Fibroblast of the conjunctiva (primary cell): ENCODE measurements at places on chromosomes 3 and 15.
A peak's percentile ranks its signal among the peaks of the same experiment; 100 is the strongest.

DNA sequence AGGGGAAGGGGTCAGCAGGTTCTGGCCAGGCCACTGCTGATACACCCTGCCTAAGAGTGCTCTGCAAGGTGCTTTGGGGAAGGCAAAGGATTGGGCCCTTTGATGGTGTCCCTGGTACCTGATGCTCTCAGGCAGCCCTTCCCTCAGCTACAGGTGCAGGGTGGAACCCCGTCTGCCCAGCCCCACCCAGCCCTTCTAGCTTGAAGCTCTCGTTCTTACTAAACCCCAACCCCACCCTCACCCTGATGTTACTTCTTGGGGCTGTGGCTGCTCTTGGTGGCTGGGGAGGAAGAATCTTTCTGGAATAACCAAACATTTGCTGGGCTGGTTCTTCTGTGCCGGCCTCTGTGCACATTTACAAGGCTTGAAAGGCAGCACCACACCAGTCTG lies 6.4 kb downstream of the GNAI2 start:
- no peak for DNase-seq

GRCh38 chr3:193929373-193929772 lies 206.6 kb upstream of the HES1 start:
- DNase-seq = no peak

DNA sequence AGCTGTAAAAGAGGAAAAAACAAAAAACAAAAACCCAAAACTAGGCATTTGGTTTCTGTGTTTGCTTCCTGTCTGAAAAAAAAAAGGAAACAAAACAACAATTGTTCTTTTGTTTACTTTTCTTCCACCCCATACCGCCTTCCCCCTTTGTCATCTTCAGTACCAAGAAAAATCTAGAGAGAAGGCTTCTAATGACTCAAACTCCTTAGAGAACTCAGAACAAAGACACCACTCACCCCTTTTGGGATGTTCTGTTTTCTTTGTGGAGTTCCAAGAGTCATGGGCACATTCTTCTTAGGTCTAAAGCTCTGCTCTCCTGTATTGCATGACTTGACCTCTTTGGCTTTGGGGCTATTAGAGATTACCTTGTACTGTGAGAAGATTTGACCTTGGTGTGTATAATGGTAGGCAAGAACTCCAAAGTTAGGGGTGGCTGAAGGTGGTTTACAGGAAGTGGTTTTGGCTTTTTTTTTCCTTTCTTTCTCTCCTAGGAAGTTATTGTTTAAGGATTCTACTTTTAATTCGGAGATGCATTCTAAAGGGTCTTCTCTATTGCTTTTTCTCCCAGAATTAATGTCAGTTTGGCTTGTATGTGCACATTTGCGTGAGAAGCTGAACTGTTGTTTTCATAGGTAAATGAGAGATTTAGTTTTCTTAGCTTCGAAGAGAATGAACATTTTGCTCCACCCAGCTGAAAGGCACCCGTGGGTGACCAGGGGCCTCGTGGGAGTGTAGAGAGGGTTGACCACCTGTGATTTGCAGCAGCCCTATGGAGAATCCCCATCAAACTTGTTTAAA lies 39.5 kb upstream of the ZBTB20 start:
- no peak for DNase-seq

GRCh38 chr3:69343875-69344274 lies 42.0 kb downstream of the FRMD4B start:
- DNase-seq = no peak

- DNase-seq = no peak
Measured at GRCh38 chr3:157856078-157856939, 249.9 kb downstream of the SHOX2 start.

DNA sequence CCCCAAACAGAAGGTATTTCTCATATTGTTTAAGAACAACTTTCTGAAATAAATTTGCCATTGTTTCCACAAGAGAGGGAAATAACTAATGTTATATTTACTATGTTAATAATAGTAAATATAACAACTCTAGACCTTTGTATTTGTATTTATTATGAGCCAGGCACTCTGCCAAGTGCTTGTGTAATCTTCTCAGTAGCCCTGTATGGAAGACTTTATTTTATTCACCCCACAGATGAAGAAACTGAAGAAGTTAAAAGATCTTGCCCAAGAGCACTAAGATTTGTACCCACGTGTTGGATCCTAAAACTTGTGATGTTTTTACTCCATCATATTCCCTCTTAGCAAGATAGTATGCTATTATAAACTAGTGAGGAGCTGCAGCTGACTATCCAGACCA lies 12.0 kb upstream of the GNB4 start:
- DNase-seq = no peak

DNA sequence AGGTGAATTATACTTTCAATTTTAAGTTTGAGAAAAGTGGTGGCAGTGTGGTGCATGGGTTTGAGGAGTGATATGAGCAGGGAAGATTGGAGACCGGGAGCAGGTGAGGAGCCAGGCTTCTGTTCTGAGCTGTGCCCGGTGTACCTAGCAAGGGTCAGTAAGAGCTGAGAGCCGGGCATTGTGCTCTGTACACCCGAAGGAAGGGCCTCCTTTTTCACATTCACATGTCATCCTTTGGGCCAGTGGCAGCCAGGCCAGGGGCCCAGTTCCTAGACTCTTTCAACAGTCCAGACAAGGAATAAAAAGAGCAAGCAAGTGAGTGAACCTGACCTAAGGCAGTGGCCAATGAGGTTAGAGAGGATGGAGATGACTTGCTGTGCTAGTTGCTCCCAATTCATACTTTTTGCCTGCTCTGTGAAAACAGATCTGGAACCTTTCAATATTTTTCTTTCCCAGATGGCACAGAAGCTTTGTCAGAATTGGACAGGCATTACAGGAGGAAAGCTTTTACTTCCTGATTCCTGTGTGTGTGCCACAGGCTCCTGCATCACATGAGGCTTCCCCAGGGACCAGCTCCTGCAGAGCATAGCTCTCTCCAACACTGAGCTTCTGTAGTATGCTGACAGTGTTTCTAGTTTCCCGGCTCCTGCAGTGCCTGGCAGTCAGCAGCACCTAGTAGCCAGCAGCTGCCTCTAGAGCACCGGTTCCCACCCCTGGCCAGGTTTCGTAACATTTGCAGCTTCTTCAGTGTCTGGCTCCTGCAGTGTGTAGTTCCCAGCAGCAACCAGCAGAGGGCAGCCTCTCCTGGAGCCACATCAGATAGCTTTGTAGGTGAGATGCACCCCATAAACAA lies 5.3 kb upstream of the TRA2B start:
- DNase-seq = peak; percentile 63

- DNase-seq = no peak
Measured at GRCh38 chr3:11514191-11514821, 129.4 kb downstream of the VGLL4 start.

DNA sequence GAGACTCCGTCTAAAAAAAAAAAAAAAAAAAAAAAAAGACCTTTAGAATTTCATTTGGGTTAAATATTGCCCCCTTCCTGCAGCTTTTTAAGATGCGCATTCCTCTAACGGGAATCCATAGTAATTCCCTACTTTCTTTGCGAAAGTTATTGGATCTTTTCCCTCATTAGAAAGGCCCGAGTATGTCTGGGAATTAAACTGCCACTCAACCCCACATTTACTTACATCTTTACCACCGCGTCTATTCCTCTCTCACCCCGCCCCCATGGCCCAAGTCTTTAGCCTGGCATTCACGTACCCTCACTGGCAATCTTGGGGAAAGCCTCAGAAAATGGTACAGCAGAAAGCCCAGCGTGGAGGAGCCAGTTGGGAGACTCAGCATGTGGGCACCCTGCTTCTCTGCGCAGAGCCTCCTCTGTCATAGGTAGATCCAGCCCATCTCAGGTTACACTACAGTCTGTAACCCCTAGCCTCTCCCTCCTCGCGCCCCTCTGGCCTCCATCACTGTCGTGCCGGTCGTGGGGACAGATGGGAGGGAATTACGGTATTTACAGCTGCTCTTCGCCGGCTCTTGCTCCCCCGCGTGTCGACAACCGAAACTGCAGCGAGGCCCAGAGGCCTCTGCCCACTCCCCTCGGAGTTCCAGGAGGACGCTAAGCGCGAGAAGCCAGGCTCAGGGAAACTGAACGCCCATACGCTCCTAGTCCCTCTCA lies 6.4 kb upstream of the ANKDD1A start:
- DNase-seq = peak; percentile 43

DNA sequence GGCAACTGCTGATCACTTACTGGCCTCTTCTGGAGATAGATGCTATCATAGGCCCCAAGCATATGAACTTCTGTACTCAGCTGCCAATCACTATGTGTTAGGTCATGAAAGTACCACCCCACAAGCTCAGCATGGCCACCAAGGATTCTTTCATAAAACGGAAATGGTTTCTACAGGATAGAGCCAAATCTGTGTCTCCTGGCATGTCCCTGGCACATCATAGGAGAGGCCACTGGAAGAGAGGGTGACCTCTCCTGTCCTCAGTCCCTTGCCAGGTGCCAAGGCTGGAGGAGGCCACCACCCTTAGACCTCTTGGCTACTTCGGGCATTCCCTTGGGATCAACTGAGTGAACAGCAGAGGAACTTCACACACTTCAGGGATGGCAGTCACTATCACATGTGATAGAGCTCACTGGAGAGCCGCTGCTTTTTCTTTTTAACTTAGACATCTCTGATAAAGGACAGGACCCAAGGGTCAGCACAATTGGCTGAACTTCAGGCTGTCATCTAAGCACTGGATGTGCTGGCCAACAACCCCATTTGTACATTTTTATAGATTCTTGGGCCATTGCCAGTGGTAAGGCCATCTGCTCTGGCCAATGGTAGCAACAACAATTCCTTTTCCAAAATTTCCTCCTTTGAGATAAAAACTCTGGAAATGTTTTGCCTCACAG lies 425.2 kb downstream of the SQOR start:
- no peak for DNase-seq

DNA sequence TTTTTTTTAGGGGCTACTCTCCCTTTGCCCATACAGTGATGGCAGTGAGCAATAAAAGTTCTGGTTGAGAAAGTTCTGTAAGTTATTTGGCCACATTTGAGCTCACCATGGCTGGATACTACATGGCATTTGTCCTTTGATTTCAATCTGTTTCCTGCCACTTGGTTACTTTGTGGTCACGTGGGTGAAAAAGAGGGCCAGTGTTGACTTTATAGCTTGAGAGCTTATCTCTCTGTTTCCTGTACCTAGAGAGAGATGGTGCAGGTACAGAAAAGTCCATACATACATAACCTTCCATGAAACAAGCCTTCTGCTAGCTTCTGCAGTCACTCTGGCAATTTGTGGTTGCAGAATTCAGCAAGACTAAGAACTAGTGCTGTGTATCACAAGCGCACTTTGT lies 23.4 kb upstream of the MECOM start:
- DNase-seq = no peak

- no peak for DNase-seq
Measured at GRCh38 chr3:126523745-126524428, at the start of gene CHST13. CHST13 (plus strand) TSS chr3:126524155; CDS start chr3:126524333, 178 bp downstream.

DNA sequence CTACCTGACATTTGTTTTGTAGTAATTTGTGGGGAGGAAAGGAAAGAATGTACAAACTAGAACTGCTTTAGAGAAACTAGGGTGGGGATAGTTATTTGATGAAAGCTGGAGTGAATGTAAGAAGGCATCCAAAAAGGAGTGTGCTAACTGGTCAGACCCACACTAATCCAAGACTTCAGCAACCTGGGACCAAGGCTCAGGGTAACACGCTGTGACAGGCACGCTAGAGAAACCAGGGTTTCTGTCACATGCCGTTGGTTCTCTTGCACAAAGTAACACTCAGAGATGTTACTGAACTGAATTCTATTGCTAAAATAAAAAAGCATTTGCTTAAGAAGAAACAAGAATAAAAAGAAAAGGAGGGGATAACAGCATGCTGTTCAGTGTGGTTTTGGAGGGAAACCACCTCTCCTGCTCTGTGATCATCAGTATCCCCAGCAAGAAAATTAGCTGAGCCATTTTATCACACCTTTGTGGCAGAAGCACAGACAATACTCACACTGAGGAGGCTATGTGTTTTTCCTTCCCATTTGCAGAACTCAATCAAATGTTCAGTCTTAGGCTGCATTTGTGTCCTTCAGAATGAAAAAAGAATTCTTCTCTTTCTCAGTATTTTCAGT lies 2.8 kb upstream of the CCDC80 start:
- no peak for DNase-seq

- DNase-seq = no peak
Measured at GRCh38 chr15:88036154-88036839, 220.2 kb downstream of the NTRK3 start.

GRCh38 chr3:183815563-183815940 lies 9.8 kb downstream of the MAP6D1 start:
- DNase-seq = no peak

GRCh38 chr3:61890167-61890566 lies 328.8 kb downstream of the PTPRG start:
- DNase-seq = no peak

DNA sequence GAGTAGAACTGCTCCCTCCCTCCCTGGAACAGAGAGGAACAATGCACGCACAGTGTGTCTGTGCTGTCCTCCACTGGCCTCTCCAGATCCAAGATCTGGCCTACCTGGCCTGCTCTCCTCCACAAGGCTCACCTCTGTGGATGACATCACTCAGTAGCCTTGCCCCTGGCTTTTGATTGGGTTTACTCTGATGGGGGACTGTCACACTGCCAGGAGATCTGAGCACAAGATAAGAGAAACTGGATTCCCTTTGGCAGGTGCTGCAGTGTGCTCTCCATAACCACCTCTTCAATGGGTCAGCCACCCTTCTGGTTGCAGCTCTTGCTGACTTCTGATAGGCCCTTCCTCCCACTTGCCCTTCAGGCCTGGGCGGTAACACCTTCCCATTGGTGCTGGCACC lies 22.6 kb upstream of the ANO10 start:
- no peak for DNase-seq

DNA sequence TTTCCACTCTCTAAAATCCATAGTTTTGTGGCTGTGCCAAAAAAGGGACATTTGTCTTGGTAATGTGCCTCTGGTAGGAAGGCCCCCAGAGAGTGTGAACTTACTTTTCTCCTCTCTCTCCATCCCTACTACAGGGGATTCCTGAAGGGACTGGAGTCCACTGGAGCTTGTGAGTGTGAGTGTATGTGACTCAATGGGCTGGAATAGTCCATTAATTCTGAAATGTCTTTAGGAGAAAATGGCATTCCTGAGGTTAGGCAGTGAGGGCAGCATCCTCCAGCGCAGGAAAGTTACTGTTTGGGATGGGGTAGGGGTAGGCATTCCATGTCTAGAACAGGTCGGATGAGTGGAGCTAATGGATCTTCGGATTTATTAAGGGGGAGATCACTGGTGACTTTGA lies 59.8 kb upstream of the CACNA2D3 start:
- no peak for DNase-seq

GRCh38 chr3:25306066-25306465 lies 122.0 kb upstream of the RARB start:
- DNase-seq = no peak

DNA sequence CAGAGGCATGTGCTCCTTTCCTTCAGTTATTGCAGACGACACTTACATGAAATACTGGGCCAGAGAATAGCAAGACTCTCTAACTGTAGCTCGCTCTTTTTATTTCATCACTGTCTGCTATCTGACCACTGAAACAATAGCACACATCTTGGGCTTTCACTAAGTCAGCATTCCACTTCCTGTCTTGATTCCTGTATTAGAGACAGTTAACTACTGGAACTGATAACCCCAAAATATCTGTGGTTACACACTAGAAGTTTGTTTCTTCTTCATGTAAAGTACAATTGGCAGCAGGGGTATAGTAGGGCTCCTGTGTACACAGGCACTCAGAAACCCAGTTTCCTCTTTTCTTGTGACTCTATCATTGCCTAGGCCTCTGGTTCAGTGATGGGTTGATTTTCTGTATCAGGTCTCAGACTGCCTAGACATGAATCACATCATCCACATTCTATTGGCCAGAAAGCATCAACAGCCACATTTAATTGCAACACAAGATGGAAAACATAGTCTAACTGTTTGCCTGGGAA lies 230.2 kb upstream of the CD96 start:
- DNase-seq = no peak
